ENCODE measurements at places on chromosomes 13 and 19.

GRCh38 chr19:41930926-41931592 lies 2.8 kb upstream of the ERFL start:
- ATAC-seq = no peak

DNA sequence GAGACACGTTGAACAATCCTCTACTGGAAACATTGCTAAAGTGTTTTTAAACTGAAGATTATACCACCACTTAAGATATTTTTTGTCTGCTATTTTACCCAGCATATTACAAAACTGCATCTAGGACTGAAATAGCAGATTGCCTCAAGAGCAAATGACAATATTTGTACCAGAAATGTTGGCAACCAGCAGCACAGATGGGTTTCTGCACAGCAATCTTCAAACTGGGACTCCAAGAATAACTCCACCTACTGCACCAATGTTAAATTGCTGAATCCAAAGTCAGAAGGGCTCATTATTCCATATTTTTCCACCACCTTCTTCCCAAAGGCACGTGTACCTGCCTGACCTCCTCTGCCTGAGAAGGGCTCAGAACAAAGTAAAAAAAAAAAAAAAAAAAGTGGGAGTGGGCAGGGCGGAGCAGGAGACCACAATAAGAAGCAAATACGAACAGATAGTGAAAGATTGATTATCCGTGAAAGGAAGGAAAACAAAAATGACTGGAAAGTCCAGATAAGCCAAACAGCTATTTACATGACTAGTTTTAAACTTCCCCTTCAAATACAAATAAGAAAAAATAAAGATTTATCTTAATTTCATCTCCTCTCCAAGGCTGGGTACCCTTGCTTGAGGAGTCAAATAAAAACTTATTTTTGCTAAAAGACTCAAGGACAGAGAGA lies 79.4 kb downstream of the FOXO1 start:
- ATAC-seq = no peak

DNA sequence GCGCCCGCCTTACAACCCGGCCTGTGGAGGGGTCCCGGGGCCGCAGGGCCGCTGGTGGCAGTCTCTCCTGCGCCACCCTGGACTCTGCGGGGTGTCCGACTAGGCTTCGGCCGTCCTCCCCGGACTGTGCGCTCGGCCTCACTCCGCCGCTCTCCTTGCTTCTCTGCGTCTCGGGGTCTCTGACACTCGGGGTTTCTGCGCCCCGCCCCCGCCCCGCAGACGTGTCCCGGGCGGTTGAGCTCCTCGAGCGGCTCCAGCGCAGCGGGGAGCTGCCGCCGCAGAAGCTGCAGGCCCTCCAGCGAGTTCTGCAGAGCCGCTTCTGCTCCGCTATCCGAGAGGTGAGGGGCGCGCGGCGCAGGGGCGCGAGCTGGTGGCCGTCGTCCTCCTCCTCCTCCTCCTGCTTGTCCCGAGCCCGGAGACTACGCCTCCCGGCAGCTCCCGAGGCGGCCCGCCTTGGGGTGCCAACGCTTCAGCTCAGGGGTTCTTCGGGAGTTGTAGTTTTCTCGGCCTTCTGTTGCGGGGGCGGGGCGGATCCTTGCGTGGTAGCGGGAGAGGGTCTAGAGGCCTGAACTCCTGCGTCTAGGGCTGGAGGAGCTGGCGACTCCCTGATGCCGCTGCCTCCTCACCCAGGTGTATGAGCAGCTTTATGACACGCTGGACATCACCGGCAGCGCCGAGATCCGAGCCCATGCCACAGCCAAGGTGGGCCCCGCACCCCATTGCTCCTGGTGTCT lies 627 bp downstream of the LIN7B start:
- ATAC-seq = peak; percentile 39

DNA sequence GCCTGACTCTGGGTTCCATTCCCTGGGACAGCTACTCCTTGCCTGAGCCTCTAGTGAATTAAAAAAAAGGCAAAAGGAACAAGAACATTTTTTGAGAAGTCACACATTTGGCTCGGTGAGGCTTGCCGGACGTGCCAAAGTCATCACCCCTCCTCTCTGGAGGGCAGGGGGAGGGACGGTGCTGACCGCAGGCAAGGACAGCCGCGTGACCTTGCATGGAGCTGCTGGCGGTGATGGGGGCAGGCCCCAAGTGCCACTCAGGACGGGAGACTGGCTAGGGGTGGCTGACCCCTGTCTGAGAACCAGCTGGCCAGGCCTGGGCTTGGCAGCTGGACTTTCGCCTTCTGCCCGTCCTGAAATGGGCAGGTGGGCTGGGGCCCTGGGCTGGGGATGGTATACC lies 26.4 kb downstream of the MAP2K2 start:
- ATAC-seq = no peak

GRCh38 chr19:11539495-11540365 lies 1.1 kb downstream of the CNN1 start:
- peak; percentile 51 for ATAC-seq

DNA sequence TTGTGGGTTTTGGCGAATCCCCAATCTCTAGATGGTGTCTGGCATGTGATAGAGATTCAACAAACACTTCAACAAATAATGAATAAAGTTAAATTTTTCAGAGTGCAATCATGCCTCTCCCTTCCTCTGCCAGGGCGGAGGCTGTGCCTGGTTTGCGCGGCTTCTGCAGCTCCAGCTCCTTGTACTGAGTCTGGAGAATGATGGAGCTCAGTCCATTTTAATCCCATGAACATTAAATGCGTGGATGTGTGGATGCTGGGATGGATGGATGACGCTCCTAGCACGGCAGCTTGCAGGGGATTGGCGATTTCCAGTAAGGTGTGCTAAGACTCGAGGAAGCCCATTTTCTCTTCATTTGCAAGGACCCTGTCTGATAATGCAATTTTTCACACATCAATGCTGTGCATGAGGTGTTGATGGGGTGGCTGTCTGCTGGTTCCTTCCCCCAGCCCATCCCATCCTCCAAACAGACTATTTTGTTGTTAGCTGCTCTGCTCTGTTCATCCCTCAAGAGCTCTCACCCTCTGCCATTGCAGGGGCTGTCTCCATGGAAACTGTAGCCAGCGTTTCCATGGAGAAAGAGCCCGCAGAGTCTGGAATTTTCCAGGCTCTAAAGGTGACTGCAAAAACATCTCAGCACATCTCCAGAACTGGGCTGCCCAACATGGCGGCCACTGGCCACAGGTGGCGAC lies 92.6 kb upstream of the PEG3 start:
- no peak for ATAC-seq

DNA sequence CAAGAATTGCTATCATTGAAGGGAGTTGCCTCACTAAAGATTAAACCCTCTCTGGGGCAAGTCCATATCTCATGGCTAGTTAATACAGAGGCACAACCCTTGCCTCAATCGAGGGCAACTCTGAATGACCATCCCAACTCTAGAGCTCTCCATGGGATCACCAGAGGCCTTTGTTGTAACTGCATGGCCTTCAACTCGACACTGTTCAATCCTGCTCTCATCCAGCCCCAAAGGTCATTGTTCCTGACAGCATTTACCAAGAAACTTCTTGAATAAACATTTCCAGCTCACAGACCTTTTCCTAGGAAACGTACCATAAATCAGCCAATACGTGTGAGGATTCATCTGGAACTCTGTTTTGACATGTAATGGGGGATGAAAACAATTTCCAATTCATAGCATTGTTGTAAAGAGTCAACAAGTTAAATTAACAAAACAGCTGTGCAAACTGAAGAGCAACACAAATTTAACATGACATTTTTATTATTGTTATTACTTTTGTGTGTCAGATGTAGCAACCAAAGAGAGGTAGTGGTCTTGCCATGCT lies 452.7 kb downstream of the SUCLA2 start:
- no peak for ATAC-seq

GRCh38 chr19:29532956-29533355 lies 7.2 kb downstream of the VSTM2B start:
- ATAC-seq = no peak

- no peak for ATAC-seq
These were observed 84.0 kb upstream of the MTIF3 start for GRCh38 chr13:27534108-27534980.

- ATAC-seq = no peak
These were observed 2.1 kb upstream of the HAMP start for GRCh38 chr19:35279985-35280821.

DNA sequence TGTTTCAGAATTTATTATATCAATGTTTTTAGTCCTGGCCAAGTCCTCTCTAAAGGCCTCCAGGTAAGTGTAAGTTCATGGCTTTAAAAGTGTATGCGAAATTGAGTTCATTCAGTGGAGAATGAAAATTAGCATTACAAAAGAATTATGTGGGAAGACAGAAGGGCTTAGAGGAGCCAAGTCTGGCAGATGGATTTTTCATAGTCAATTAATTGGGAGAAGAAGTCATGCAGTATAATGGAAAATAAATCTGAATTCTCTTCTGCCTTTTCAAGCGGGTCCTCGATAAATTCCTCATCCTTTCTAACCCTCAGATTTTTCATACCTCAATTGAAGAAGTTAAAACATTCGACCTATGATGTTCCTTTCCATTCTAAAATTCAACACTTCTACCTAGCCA lies 394.2 kb downstream of the ITGBL1 start:
- no peak for ATAC-seq

- no peak for ATAC-seq
These were observed 2.2 kb upstream of the TMEM86B start for GRCh38 chr19:55230780-55231179.

- no peak for ATAC-seq
These were observed 11.9 kb downstream of the SHISA7 start for GRCh38 chr19:55431183-55431582.
